ENCODE measurements at places on chromosomes 2 and 18.

DNA sequence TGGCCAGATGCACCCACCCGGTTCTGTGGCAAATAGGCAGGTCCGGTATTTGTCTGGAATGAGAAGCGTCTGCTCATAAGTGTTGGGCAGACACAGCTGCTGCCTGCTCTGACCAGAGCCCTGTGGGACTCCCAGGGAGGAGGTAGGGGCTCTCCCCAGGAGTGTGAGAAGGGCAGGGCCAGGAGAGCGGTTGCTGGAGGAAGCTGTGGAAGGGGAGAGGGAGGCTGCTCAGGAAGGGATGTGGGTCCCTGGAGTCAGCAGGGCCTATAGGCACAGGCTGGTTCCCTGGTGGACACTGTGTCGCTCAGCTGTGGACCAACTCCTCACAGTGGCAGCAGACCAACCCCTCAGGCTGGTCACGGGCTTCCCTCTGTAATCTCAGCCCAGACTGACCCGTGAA is 109.2 kb downstream of the DYSF start:
- DNase-seq = no peak

DNA sequence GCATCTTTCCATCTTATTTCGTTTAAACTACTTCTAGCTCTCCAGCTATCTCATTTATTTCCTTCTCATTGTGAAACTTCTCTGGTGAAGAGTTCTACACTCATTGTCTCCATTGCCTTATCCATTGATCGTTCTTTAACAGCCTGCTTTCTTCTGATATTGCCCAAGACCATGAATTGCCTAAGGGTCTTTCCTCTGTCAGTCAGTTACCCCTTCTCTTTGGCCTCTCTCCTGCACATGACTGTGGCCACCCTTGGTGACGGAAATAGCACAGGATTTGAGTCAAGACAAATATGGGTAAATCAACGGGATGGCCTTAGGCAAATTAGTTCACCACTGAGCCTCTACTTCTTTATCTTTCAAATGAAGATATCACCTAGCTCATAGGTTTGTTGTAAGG is 26.6 kb downstream of the NHEJ1 start:
- DNase-seq = no peak

DNA sequence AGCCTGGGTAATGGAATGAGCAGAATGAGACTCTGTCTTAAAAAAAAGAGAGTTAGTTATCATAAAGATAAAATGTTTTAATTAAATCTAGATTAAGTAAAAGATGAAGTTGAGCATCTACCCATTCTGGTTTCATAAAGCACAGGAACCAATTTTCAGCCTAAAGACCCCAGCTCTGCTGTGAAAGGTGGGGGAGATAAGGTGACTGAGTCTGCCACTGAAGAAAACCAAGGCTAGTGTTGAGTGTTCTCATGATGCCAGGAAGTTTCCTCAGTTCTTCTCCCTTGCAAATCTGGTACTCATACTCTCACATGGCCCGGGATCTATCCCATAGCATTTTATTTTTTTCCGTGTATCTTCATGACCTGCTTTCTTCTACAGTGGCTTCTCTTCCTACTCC is 10.4 kb upstream of the CXCR4 start:
- no peak for DNase-seq

GRCh38 chr2:174688079-174688478 is 76.2 kb downstream of the CHRNA1 start:
- peak; percentile 49 for DNase-seq

DNA sequence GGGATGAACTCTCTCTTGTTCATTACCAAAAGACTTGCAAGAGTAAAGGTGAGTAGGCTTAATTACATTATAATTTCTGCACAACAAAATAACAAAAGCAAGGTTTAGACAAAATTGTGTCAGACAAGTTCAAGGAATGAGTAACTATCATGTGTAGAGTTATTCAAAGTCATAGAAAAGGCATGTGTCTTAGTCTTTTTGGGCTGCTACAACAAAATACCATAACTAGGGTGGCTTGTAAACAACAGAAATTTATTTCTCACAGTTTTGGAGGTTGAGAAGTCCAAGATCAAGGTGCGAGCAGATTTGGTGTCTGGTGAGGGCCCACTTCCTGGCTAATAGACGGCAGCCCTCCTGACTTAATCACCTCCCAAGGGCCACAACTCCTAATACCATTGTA is 37.6 kb downstream of the IL1R2 start:
- DNase-seq = no peak

DNA sequence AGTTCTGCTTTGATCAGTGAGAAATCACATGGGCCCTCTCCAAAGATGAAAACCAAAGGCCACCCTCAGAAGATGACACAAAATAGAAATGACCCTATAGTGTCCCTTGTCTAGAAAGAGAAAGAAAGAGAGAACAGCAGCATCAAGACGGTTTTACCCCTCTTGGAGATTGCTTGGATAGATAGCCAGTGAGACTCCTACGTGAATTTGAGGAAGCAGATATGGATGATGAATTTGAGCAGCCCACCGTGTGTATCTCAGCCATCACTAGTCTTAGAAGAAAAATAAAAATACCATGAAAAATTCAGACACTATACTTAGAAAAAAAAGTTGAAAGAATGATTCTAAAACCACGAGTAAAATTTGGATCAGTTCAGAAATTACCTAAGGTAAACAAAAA is 329.1 kb upstream of the CNTNAP5 start:
- no peak for DNase-seq

GRCh38 chr2:126719833-126720351 is 63.9 kb downstream of the GYPC start:
- peak; percentile 5 for DNase-seq

DNA sequence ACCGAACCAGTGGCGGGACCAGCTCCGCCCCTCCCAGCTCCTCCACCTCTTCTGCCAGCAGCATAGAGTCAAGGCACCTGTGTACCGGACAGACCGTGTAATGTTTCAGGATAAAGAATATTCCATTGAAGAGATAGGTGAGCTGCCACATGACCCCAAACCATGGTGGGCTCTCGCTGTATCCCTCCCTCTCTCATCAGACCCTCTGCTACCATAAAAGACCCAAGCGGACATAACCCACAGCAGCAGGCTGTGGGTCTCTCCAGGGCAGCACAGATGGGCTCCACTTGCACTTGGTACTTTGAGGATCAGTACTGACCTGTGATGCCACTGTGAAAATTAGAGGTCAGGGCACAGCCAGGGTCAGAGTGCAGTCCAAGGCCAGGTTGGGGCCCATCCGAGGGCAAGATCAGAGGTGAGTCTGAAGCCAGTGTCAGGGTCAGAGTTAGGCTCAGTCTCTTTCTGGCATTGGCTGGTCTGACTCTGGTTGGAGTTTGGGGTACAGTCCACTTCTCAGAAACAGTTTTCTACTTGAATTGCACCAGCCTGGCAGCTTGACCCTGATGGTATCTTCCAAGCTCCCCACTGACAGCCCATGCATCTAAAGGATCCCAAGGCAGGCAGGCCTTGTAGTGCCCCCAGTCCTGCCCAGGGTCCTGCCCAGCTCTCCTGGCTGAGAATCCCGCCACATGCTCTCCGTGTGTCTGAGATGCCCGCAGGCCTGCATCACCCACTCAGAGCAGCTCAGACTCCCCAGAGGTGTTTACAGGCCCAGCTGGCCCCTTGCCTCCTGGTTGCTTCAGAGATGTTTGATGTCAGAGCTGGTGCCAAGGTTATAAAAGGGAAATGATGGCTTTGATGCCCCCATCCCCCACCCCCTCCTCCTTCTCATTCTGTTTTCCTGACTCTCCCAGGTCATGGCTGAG is 212.1 kb downstream of the DYSF start:
- no peak for DNase-seq

- no peak for DNase-seq
These were observed 1.0 kb downstream of the HOXD9 start for GRCh38 chr2:176123411-176124109.

DNA sequence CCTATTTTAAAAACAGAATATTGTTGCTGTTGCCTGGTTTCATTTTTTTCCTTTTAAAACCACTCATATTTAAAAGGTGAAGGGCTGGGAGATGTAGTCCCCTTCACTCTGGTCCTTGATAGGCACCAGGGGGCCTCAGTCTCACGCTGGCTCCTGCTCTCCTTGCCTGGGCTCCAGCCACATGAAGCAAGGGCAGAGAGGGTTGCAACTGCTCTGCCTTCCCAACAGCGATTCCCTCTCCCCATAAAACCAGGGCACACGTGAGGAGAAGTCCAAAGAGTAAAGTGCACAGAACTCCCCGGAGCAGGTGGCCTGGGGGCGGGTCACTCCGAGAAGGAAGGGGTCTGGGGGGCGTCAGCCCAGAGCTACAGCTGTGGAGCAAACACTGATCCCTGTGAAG is 12.8 kb downstream of the TMEM127 start:
- DNase-seq = no peak

DNA sequence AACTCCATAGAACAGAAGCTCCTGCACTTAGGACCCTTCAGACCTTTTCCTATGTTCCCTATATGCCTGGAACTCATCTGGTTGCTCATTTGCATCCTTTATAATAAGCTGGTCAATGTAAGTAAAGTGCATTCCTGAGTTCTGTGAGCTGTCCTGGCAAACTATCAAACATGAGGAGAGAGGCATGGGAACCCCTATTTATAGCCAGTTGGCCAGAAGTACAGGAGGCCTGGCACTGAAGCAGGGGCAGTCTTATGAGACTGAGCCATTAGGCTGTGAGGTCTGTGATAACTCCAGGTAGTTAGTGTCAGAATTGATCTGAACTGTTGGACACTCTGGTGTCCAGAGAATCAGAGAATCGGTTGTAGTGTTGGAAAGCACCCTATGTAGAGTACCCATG is 88.4 kb downstream of the EHD3 start:
- peak; percentile 33 for DNase-seq

- no peak for DNase-seq
These were observed 29.9 kb upstream of the RMDN2 start for GRCh38 chr2:37895140-37895539.

DNA sequence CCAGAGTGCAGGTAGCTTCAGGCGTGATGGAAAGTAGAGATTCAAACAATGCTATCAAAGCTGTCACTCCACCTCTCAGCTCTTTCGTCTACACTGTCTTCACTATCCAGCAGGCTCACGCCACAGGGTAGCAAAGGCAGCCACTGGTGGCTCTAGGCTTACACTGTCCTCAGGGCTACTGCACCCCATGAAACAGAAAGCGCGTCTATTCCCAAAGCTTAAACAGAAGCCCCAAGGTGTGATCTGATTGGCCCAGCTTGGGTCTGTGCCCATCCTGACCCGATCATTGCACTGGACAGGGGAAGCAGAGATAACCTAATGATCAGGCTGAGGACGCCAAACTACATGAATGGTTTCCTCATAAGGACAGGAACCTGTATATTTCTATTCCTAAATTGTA is 100.1 kb downstream of the PDCL3 start:
- DNase-seq = no peak

DNA sequence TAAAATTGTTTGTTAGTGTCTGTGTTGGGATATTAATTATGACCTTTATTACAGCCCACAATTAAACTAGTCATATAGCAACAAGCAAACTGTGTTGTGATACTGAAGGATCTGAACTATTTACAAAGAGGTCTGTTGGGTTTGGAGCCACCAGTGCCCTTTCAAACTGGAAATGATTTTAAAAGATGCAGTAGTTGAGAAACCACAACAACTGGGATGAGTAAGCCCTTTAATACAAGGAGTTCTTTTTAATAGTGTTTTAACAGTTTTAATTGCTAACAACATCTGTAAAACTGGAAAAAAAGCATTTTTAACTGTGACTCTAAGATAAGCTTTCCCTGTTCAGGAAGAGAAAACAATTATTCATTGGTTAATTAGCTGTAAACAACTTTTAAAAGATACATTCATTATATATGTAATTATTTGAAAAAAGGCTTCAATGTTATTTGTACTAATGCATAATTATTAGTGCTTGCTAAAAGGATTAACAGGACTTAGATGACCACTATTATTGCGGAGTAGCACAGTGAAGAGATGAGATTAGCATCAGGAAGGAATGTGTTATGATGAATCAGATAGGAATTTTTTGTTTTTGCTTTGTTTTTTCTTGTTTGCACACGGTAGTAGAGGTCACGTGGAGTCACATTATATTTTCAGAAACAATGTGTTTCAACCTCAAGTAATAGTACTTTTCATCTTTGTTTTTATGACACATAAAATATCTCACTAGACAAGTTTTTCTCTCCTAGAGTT is 392.7 kb upstream of the FANCL start:
- DNase-seq = peak; percentile 38

- no peak for DNase-seq
These were observed 103.1 kb downstream of the GPD2 start for GRCh38 chr2:156539086-156539860.

- DNase-seq = no peak
These were observed 1.4 kb downstream of the REEP1 start for GRCh38 chr2:86335865-86336674.

DNA sequence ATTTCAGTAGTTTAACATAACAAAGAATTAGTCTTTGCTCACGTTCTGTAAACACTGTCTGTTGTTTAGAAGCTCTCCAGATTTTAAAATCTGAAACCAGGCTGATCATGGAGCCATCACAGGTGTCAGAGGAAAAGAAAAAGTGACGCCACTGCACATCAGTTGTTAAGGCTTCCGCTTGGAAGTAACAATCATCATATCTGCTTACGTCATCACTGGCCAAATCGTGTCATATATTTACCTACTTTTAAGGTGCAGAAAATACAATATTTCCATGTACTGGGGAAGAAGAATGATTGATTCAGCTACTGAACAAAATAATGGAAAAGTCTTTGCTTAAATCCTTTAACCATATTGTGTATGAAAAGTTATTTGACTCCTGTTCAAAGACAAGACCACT is 382.6 kb upstream of the MC4R start:
- DNase-seq = no peak

GRCh38 chr2:25342372-25343186 is 854 bp upstream of the DNMT3A start:
- peak; percentile 89 for DNase-seq

GRCh38 chr2:33810046-33810835 is 211.1 kb upstream of the FAM98A start:
- DNase-seq = peak; percentile 5

DNA sequence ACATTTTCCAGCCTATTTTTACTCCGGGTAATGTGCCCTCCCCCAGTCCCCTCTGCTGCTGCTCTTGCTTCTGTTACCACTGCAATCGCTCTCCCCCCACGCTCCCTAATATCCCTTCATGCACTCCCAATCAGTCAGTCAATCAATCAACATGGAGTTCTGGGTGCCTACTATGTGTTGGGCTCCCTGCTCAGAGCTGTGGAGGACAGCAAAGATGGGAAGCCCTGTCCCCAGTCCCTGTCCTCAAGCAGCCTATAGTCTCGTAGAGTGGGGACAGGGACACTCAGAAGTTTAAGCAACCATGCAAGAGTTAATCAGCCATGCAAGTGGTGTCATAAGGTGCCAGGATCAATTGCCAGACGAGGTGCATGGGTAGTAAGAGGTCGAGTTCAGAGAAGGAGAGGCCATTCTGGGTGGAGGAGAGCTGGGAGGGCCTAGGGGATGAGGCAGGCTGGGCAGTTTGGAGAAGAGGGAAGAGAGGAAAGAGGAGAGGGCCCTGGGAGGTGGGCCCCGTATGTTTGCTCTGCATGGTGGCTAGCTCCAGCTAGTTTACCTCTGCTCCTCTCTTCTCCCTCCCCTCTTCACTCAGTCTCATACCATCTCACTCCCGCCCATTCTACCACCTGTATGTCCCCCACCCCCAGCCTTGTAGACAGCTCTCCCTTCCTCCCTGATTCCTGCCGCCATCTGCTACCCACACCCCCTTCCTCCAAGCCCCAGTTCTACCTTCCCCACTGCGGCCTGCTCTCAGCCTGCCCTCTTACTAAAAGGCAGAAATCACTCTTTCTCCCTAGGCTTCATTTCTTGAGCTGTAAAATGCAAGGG is 3.9 kb downstream of the ASIC4 start:
- DNase-seq = no peak
